ENCODE measurements at places on chromosomes 6 and 20.

DNA sequence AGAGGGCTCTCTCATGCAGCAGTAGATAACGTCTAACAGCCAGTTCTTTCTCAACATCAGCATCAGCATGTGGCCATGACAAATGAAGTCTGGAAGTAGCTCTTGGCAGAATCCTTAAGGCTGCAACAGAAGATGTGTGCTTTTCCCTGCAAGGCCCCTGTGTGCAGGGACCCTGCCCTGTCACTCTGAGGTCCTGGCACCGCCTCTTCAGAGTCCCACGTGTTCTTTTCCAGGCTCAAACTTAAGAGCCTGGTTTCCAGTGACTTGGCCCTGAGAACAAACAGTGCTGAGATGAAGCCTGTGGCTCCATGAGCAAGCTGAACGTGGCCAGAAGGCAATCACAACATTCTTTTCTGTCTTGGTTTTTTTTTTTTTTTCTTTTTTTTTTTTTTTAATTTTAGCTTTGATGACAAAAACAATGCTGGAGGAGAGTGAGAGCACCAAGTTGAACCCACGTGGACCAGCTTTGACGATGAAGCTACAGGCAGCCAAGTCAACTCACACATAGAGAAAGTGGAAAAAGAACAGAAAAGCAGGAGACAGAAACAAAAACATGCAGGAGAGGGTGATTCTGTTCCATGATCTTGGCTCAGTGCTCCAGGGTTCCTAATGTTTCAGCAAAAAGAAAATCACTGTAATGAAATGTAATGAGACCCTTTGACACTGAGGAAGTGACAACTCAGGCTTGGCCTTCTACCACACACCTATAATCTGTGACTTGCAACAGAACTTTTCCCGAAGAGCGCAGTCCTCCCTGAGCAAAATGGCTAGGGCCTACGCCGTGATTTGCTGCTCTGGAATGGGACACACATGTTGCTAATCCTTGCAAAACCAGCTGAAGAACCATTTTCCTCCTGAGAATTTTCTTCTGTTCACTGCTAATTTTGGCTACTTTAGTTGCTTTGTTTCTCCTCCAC is 86.1 kb downstream of the FOXC1 start:
- DNase-seq = no peak

DNA sequence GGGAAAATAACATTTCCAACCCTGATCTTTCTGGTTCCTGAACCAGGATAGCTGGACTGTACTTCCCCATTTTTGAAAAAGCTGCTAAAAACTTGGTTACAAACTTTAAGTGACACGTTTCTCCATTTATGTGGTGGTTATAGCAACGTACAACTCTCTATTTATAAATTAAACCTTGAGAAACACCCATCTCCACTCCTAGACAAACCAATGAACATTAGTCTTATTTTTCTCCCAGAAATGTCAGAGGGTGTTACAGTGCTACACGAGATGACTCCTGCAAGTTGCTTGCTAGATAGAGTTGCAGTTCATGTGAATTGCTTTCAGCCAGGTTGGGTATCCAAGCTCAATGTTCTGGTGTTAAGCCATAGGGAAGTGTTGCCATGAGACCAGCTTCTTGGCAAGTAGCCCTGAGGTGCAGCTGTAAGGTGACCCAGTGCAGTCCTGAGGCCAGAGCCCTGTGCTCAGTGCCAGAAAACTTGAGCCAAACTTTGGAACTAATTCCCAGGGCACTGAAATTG is 51.3 kb upstream of the REV3L start:
- DNase-seq = peak; percentile 16

GRCh38 chr6:12605888-12606345 is 110.7 kb upstream of the PHACTR1 start:
- DNase-seq = no peak

DNA sequence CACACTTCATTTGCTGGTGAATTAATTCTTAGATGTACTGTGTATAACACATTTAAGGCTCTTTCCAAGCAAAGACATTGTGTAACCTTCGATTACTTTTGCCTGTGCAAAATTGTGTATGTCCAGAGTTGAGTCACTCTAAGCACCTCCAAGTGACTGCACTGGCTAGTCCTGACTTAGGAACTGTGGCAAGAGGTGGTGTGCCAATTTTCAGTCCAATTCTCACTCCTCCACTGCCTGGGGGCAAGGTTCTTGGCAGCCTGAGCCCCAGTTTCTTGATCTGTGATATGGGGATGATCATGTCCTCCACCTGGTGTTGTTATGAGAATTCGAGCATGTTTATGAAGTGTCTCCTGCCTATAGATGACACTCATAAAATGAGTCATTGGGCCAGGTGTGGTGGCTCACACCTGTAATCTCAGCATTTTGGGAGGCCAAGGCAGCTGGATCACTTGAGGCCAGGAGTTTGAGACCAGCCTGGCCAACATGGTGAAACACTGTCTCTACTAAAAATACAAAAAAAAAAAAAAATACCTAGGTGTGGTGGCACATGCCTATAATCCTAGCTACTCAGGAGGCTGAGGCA is 105.3 kb upstream of the CDYL start:
- no peak for DNase-seq

DNA sequence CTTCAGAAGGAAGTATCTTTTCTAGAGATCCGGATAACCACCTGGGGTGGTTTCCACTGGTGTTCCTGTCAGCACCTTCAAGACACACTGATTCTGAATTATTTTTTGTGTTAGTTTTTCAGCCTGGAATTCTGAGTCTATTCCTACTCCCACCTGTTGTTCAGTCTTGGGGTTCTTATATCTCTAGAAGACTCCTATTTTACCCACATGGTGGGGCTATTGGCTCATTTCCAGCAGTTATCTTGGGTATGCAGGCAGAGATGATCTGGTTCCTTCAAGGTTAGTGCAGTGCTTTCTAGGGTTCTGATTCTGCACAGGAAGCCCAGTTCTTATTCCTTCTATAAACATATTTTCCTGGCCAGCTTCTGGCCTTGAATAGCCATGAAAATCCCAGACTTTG is 175.6 kb upstream of the PDE7B start:
- DNase-seq = no peak

GRCh38 chr6:97316978-97317377 is 34.0 kb upstream of the MMS22L start:
- DNase-seq = no peak

DNA sequence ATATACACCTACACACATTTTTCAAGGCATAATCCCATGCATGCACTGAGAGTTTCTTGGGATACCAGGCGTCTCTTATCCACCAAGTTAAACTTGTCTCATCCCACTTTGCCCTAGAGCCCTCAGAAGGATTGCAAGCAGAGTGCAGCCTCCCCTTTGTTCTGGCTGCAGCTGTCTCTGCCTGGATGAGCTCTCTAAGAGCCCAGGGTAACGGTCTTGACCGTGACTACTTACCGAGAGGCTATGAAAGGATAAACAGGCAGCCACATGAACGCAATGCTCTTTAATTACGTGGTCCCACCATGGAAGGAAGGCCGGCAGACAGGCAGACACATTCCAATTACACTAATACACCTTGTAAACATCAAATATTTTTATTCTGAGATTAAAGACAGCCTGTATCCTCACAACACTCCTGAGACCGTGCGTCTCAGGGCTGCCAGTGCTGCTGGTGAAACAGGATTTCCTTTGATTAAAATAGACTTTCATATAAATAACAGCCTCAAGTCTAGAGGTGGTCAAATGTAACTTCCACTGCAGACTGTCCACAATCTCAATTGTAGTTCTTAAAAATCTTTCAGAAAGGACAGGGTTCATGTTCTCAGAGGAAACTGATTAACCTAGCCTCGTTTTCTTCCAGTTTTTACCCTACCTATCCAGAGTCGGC is 210.0 kb upstream of the PRDM1 start:
- no peak for DNase-seq

DNA sequence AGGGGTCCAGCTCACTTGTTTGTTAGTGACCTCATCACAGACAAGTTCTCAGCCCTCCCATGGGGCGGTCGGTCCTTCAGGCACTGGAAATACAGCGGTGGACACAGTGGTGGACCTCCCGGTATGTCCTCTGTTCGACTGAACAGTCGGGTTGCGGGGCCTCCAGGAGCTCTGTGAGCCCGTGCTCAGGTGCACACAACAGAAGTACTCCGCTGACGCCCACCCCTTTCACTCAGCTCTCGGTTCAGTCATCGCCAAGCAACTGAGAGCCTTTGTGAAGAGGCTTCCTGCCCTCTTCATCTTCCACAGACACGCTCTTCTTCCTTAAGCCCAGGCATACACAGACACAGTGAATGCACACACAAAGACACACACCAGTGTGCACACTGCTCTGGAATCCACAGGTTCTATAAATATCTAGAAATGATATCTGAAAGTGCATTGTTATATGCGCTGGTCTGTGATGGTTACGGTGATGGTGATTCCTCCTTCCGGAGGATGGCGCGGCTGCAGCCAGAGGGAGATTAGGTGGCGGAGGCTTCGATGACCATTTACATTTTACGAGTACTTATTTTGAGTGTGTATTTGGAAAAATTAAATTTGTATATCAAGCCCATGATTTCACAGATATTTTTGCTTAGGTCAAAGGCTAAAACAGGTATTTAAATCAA is 46.8 kb upstream of the BHLHE23 start:
- DNase-seq = no peak

GRCh38 chr6:167683028-167683862 is 143.5 kb upstream of the AFDN start:
- peak; percentile 91 for DNase-seq

DNA sequence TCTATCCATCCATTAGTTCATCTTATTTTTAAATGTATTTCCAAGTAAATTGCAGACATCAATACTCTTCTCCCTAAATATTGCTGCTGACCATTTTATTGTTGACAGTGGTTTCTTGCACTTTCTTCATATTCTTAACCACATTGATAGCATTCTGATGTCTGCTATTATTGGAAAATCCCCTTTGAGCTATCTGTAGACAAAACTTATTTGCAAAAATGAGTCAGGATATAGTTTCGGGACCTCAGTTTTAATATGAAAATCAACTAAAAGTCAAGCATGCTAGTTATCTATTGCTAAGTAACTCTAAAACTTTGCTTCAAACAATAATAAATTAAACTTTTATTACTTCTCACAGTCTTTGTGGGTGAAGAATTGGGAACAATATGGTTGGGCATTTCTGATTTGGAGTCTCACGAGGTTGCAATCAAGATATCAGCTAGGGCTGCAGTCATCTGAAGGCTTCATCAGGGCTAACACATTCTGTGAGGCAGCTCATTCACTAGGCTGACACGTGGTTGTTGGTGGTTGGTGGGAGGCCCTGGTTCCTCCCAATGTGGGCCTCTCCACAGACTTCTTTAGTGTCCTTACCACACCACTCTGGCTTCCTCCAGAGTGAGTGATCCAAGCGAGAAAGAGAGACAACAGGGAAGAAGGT is 32.7 kb downstream of the CD109 start:
- DNase-seq = no peak

- DNase-seq = no peak
These were observed 468.3 kb downstream of the CDC5L start for GRCh38 chr6:44855562-44856411.

- DNase-seq = no peak
These were observed 314.8 kb downstream of the CDC5L start for GRCh38 chr6:44702292-44702691.

DNA sequence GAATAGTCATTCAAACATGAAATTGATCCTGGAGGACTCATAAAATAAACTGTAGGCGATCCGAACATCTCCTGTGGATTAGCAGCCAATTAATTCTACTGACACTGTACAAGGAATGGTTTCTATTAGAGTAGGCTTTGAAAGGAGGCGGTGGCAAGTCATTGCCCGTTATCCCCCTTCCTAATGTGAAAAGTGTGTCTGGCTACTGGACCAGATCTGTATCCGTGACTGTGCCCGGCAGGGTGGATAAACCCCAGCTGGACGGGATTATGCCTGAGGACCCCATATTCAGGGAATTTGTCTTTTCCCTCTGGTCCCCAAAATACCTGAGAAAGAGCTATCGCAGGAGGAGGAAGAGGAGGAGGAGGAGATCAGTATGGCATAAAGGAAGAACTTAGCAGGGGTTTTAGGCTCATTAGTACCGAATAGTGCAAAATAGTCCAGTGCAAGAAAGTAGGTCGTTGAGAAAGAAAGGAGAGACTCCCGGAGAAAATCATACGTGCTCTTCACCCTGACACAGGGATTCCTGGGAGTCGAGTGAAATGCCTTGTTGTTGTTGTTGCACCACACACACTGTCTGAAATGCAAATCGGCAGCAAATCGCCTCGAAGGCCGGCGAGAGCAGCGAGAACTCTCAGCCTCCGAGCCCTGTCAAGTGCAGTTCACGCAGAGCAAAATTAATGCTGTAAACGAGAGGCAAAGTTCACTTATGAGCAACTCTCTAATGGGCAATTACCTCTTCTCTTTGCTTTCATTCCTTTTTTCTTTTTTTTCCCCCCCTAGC is 178.9 kb upstream of the ARID1B start:
- DNase-seq = no peak

DNA sequence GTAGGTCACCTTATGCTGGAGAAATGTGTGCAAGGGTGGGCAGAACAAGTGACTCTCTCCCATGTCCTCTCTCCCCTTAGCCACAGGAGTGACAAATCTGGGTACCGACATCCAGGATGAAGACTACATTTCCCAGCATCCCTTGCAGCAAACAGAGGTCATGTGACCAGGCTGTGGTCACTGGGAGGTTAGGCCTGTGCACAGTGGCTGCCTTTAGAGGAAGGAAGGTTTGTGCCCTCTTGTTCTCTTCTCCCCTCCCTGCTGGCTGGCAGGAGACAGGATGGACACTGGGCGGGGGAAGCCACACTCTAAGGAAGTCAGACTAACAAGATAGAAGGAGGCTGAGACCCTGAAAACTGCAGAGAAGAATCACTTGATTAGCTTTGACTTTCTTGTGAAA is 360.2 kb downstream of the PREX1 start:
- DNase-seq = no peak

DNA sequence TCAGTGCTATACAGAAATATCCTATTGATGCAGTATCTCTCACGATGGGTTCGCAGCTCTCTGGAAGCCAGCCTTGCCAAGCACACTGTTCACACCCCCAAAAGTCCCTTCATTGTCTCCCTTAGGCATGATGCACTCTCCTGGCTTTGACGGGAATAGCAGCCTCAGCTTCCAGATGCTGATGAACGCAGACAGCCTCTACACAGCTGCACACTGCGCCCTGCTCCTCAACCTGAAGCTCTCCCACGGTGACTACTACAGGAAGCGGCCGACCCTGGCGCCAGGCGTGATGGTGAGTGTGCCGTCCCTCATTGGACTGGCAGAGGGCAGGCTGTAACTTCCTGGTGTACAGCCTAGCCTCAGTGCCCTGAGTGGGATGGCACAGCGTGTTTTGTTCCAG is 60.0 kb upstream of the PBOV1 start:
- peak; percentile 13 for DNase-seq

- no peak for DNase-seq
These were observed 43.2 kb downstream of the KAT14 start for GRCh38 chr20:18180815-18181214.
